ENCODE measurements at places on chromosomes 7 and 10.

- DNase-seq, result no peak
Observed at GRCh38 chr7:87810130-87810529, 66.0 kb downstream of the SLC25A40 start.

GRCh38 chr10:6141296-6142151 lies 52.7 kb downstream of the RBM17 start:
- DNase-seq, result no peak

GRCh38 chr10:66187053-66187733 lies 738.6 kb upstream of the LRRTM3 start:
- no peak for DNase-seq

DNA sequence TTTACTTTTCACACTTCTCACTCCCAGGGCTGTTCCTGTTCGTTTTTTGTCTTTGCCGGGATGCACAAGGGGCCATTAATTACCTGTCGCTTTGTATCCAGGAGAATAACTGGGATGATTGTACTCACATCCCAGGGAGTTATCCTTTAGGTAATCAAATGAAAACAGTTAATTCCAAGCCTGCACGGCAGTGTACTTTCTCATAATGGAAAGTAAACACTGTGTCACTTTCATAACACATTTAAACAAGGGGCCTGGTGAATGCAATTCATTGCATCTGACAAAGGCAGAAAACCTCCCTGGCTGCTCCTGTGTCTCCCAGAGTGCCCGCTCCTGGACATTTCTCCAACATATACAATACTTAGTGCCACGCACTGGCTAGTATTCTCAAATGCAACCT lies 138.7 kb upstream of the CELF2 start:
- DNase-seq, result no peak

DNA sequence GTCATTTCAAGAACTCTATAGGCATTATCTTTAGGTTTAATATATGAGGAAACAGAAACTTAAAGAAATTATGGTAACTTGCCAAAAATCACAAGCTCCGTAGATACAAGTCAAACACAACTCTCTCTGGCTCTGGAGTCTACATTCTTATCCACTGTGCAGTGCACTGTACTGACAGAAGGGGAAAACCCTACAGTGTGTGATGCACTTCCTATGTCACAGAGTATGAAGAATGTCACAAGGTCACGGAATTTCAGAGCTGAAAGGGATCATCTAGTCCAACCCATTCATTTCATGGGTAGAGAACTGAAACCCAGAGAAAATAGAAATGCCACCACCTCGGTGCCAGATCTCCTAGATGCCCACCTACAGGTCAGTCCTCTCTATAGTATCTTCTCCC lies 86.1 kb downstream of the LRRTM3 start:
- DNase-seq, result no peak

All from H9 (cell line).